ENCODE measurements at places on chromosomes 7 and 10.

GRCh38 chr7:54967377-54967776 lies 51.4 kb upstream of the EGFR start:
- no peak for DNase-seq

DNA sequence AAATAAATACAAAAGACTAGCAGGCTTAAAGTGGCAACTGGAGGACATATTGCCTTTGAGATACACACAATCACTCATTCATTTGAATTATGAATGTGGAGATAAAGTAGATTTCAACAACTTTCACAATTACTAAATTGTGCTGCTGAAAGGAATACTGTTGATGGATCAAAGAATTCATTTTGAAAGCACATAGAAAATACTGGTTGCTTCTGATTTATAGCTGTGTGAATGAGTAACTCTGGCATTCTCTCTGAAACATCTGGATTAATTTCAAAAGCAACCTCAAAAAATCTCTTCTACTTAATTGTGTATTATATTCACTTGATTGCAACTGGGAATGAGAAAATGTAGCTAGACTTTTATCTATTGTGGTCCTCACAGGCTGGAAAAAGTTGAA lies 397.6 kb downstream of the THSD7A start:
- DNase-seq = no peak

DNA sequence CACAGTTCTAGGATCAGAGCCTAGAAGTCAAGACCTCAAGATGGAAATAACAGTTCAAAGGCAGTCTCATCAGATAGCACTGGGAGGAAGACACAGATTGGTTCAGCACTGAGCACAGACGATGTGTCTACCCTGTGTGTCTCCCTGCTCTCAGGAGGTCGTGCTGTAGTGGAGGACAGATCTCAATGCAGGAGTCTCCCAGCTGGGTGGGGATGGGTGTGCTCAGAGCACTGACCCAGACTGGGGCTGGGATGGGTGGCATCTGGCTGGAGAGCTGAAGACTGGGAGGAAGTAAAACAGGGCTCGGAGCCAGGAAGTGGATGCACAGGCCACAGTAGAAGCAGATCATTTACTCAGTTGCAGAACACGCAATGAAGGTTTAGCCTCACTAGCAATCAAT lies 69.5 kb upstream of the GDF10 start:
- no peak for DNase-seq

GRCh38 chr10:1434202-1434601 lies 303.1 kb downstream of the ADARB2 start:
- no peak for DNase-seq

Data from G401 (cell line).